Type B pancreatic cell (in vitro differentiated cells): ENCODE measurements at places on chromosomes 13 and 19.

DNA sequence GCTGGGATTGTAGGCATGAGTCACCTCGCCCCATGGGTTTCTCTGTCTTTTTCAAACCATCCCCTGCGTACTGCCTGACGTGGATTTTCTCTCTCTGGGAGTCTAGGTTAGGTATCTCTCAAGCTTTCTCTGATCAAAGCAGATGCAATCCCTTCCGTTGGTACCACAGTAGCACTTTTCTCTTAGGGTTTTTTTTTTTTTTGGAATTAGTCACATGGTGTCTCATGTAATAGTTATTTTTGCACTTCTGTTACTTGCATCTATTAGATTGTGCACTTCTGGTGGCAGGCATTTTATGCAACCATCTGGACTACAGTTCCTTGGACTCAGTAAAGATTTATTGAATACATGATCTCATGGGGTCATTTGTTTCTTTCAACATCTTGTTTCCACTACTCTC is 72.1 kb downstream of the GPC6 start:
- no peaks in the 10 kb centered on the region for H3K36me3 ChIP-seq
- no peak overlapping the region for H3K27ac ChIP-seq
- DNase-seq: no peak
- no peaks in the 10 kb centered on the region for H3K4me1 ChIP-seq

DNA sequence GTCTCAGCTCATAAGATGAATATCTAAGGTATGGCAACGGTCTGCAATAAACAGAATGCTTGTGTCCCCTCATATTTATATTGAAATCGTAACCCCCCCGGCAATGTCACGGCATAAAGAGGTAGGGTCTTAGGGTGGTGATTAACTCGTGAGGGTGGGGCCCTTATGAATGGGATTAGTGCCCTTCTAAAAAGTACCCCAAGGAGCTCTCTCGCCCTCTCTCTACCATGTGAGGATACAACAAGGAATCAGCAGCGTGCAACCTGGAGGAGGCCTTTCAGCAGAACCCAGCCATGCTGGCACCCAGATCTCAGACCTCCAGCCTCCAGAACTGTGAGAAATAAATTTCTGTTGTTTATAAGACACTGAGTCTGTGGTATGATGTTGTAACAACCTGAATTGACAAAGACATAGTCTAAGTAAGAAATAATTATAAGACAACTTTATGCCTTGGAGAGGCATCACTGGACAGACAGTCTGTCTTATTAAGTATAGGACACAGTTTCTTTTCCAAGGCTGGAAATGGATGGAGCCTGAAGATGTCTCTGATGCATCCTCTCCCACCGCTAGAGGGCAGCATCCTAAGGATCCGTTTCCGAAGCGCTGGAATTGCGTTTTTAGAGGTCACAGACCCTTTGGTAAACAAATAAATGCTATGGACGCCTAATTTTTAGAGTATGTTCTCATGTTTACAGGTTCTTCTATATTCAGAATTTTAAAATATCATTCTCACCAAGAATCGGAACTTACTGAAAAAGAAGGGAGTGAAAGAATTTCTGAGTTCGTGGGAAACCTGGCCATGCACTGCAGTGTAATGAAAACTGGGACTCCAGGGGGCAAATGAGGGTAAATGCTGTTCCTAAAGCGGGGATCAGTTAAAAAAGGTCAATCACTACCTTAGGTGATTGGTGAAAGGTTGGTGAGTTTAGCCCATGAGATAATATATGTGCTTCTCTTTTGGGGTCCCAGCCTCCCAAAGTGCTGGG is 13.3 kb upstream of the LEUTX start:
- no peaks in the 10 kb centered on the region for H3K4me1 ChIP-seq
- DNase-seq: no peak
- H3K36me3 ChIP-seq: no peaks in the 10 kb centered on the region

- H3K27ac ChIP-seq: no peak overlapping the region
- no peak for DNase-seq
- no peaks in the 10 kb centered on the region for H3K36me3 ChIP-seq
- no peak overlapping the region for H3K4me3 ChIP-seq
- no peaks in the 10 kb centered on the region for H3K4me1 ChIP-seq
Observed at GRCh38 chr19:17618936-17619335, 63.5 kb downstream of the COLGALT1 start.

DNA sequence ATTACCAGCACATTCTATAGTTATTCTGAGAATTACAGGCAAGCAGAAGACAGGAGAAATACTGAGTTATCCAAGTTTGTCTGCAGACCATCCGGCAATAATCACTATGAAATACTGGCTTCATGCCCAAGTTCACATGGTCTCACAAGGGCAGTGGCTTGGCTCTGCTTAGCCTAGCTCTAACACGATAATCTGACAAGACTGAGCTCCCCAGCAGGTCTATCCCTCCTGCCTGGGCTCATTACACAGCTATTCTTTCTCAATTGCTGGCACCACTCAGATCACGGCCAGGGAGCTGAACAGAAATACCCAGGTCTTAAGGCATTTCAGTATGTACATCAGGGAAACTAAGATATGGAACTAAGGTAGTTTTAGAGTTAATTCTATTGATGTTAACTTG is 361.6 kb upstream of the PCDH20 start:
- H3K27me3 ChIP-seq: no peaks in the 10 kb centered on the region
- H3K4me1 ChIP-seq: no peaks in the 10 kb centered on the region
- no peak overlapping the region for H3K4me3 ChIP-seq
- H3K27ac ChIP-seq: no peak overlapping the region
- no peaks in the 10 kb centered on the region for H3K36me3 ChIP-seq
- no peak for DNase-seq

- H3K4me1 ChIP-seq: no peaks in the 10 kb centered on the region
- H3K27ac ChIP-seq: no peak overlapping the region
- H3K27me3 ChIP-seq: peaks cover 15% of the 10 kb centered on the region
- H3K4me3 ChIP-seq: no peak overlapping the region
- DNase-seq: no peak
Observed at GRCh38 chr19:54248016-54248601, 5.5 kb upstream of the LILRA6 start.

- H3K27me3 ChIP-seq: no peaks in the 10 kb centered on the region
- peak overlapping the region; percentile 88 for H3K4me3 ChIP-seq
- H3K36me3 ChIP-seq: peaks cover 4% of the 10 kb centered on the region
- H3K27ac ChIP-seq: peak overlapping the region; percentile 89
- no peak for DNase-seq
Observed at GRCh38 chr19:7292352-7292949, 1.8 kb downstream of the INSR start.

DNA sequence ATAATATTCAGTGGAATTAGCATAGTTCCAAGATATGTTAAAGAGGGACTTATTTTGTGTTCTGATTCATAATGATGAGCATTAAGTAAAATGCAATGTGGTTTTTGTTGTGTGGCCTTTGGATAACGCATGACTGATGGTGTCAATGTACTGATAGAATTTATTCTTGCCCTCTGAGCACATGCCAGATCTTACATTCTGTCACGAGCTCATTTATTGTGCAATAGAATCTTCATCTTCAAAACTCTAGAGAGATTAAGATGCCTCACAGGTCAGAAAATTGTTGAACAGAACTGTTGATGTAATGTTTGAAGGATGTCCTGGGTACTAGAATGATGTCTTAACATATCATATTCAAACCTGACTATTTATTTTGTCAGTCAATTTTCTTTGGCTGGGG is 148.0 kb upstream of the HTR2A start:
- DNase-seq: no peak
- no peaks in the 10 kb centered on the region for H3K36me3 ChIP-seq
- no peaks in the 10 kb centered on the region for H3K27me3 ChIP-seq
- H3K27ac ChIP-seq: no peak overlapping the region
- H3K4me1 ChIP-seq: peaks cover 11% of the 10 kb centered on the region
- H3K4me3 ChIP-seq: no peak overlapping the region

DNA sequence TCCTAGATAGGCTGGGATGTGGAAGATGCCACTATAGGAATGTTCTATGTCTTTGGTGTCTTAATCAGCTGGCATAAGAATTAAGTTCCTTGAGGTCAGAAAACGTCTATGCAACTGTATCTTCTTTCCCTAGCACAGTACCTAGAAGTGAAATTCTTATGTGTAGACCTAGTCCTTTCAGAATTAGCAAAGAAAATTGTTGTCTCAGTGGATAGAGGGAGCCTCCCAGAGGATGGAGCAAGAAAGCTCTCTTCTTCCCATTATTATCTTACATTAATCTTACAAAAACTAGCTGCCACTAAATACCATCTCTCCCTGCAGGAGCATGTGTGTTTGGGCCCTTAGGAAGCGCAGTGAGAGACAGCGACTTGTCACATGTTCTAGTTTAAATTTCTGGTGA is 11.6 kb downstream of the CLDN10 start:
- no peaks in the 10 kb centered on the region for H3K36me3 ChIP-seq
- H3K4me3 ChIP-seq: no peak overlapping the region
- H3K27ac ChIP-seq: no peak overlapping the region
- H3K4me1 ChIP-seq: no peaks in the 10 kb centered on the region
- peaks cover 11% of the 10 kb centered on the region for H3K27me3 ChIP-seq

- no peak for DNase-seq
- H3K27me3 ChIP-seq: peaks cover 21% of the 10 kb centered on the region
- no peaks in the 10 kb centered on the region for H3K4me1 ChIP-seq
- H3K27ac ChIP-seq: no peak overlapping the region
- no peak overlapping the region for H3K4me3 ChIP-seq
Observed at GRCh38 chr19:7859831-7860713, 14.1 kb downstream of the PRR36 start.

DNA sequence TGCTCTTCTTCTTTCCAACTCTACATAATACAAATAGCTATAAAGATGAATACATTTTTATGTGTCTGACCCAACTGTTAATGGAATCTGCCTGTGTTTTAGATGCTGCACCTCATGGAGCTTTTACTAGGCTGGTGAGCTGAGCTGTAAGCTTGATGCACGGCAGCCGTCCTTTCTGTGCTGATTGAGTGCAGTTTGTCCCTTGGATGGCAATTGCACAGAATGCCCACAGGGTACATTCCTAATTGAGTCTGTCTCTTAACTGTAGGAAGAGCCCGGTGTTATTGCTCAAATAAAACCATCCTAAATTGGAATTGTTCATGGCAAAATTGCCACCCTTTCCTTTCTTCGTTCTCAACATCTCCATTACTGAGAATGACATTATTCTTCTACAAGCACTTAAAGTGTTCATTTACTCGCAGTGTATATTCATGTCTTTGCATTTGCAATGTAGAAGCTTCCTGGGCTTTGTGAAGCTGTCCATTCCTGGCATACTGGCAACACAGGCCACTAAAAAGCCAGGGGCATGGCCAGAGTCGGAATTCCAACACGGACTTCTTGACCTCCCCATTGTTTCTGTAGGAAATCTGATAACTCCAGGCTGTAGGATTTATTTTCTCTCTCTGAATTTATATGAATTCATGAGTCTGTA is 85.8 kb downstream of the SLC10A2 start:
- no peak overlapping the region for H3K27ac ChIP-seq
- no peaks in the 10 kb centered on the region for H3K27me3 ChIP-seq
- peaks cover 25% of the 10 kb centered on the region for H3K4me1 ChIP-seq
- no peaks in the 10 kb centered on the region for H3K36me3 ChIP-seq
- no peak overlapping the region for H3K4me3 ChIP-seq

DNA sequence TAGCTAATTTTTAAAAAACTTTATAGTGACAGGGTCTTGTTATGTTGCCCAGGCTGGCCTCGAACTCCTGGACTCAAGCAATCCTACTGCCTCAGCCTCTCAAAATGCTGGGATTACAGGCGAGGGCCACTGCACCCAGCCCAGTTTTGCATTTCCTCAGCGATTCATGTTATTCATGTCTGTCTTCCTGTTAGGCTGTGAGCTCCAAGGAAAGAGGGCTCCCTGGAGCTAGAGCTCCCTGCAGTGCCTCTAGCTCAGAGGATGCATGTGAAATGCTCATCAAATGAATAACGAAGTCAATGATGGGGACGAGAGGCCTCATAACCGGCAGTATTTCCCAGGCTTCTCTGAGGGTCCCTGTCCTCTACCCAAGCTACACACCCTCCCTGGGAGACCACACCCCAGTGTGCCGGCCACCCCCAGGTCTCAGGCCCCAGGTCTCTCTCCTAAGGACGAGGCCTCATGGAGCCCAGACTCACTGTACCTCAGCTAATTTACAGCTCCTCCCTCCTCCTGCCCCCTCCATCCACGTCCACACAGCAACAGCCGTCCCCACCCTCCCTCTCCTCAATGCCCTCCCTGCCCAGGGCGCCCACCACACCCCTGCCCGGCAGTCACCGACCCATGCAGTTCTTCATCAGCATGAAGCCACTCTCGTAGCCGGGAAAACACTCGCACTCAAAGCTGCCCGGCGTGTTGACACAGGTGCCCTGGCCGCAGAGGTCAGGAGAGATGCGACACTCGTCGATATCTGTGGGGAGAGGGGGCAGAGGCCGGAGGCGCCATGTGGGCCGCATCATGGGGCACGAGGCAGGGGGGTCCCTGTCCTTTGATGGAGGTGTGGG is 28.5 kb downstream of the FBN3 start:
- no peak overlapping the region for H3K27ac ChIP-seq
- H3K4me1 ChIP-seq: no peaks in the 10 kb centered on the region
- H3K27me3 ChIP-seq: no peaks in the 10 kb centered on the region
- H3K4me3 ChIP-seq: no peak overlapping the region

- H3K4me1 ChIP-seq: peaks cover 8% of the 10 kb centered on the region
- no peaks in the 10 kb centered on the region for H3K36me3 ChIP-seq
- H3K27me3 ChIP-seq: peaks cover 2% of the 10 kb centered on the region
- H3K4me3 ChIP-seq: no peak overlapping the region
- DNase-seq: no peak
Observed at GRCh38 chr19:14325863-14326262, 55.4 kb upstream of the ADGRE5 start.

DNA sequence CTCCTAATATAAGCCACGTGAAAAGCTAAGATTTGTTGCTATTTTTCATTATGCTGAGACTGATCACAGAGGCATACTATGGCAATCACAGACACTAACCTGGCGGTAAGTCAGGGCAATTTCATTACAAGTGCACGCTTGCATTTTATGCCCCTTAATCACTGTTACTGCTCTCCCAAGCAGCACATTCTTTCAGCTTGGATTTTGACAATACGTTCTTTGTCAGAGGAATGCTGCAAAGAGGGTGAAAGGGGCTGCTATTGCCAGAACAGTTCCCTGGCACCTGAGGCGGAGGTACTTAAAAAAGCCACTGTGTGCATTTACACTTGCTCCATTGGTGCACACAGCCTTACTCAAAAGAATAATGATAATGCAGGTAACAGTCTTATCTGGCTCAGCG is 346.6 kb downstream of the RFC3 start:
- no peaks in the 10 kb centered on the region for H3K36me3 ChIP-seq
- no peak for DNase-seq
- no peak overlapping the region for H3K27ac ChIP-seq
- no peaks in the 10 kb centered on the region for H3K27me3 ChIP-seq
- no peak overlapping the region for H3K4me3 ChIP-seq
- H3K4me1 ChIP-seq: peaks cover 22% of the 10 kb centered on the region

- no peak overlapping the region for H3K4me3 ChIP-seq
- H3K27me3 ChIP-seq: peaks cover 25% of the 10 kb centered on the region
- H3K36me3 ChIP-seq: no peaks in the 10 kb centered on the region
Observed at GRCh38 chr19:34096020-34096915, 76.0 kb upstream of the LSM14A start.

GRCh38 chr19:3387645-3388589 is 21.5 kb downstream of the NFIC start:
- H3K4me3 ChIP-seq: no peak overlapping the region
- H3K27me3 ChIP-seq: peaks cover 6% of the 10 kb centered on the region
- DNase-seq: no peak
- H3K27ac ChIP-seq: no peak overlapping the region
- H3K36me3 ChIP-seq: no peaks in the 10 kb centered on the region
